Mesothelial cell of epicardium (in vitro differentiated cells): ENCODE measurements at places on chromosomes 1 and 21. TPM values are rescaled to one million over a fixed set of nuclear protein-coding genes. Genes with fewer than 3 reads are reported as not detected.

DNA sequence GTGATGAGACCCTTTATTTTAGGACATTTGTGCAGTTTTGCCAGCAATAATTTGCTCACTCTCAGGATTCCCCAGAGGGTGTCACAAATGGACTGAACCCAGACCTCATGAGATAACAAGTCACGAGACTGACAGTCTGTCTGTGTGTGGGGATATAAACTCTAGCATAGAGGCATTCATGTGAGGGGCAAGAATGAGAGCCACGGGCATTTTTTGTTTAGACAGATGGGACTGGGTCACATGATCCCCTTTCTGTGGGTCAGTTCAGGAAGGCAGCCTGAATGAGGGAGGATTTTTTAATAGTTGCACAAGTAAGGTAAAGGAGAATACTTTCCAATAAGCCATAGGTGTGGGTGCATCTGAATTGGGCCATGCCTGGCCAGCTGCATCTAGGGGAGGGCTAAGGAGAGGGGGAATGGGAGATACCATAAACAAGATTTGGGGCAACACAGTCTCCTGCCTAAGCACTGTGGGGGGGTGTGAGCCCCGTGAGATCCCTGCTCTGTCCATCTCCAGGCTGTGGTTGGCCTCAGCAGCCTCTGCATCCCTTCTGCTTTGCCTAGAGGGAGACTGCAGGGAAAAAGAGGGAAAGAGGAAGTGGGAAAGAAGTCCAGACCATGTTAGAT is 66.6 kb downstream of the NAV1 start:
- no peak for DNase-seq

- DNase-seq: no peak
These were observed 98.4 kb upstream of the LYPLAL1 start for GRCh38 chr1:219075121-219075879.

DNA sequence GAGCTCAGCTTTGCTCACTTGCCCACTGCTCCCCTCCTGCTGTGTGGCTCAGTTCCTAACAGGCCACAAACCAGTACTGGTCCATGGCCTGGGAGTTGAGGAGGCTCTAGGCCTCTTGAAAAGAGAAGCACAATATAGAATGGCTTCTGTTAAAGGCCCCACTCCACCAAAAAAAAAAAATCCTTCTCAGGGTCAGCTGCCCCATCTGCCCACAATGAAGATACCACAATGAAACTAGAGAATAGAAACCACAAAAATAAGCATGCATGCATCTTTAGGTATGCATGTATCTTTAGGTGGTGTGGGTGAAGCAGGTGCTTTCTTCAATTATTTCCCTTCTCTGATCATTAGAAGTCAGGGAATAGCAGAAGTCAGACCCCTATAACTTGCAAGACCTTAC is 620.4 kb upstream of the BEND5 start:
- DNase-seq: no peak

DNA sequence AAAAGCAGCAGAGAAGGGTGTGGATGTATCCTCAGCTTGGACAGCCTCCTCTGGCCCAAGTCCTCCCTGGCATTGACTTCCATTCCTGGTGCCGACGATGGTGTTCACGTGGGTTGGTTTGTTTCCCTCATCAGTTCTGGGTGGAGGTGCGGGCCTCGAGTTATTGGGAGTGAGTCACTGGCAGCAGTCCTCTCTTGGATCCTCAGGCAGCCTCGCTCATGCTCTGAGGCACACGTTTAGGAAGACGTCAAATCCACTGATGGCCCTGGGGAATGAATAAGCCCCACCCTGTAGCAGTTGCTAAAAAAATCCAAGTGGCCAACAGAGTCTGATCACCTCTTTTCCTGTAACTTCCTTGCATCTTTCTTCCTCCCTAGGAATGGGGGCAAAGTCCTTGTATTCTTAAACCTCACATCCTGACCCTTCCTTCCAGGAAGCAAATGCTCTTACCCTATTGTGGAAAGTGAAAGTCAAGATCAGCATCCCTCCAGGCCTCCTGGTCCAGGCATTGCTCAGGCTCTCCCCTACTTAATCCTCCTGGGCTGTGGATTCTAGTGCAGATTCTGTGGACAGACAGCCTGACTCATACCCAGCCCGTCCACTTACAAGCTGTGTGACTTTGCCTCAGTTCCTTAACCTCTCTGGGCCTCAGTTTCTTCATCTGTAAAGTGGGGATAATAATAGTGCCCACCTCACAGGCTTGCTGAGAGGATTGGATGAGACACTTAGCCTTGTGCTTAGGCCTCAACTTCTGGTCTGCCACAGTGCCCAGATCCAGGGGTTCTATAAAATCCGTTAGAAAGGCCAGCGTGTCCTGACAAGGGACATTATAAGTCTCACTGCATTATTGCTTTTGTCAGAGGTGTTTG is 111.1 kb downstream of the TLR5 start:
- DNase-seq: no peak

DNA sequence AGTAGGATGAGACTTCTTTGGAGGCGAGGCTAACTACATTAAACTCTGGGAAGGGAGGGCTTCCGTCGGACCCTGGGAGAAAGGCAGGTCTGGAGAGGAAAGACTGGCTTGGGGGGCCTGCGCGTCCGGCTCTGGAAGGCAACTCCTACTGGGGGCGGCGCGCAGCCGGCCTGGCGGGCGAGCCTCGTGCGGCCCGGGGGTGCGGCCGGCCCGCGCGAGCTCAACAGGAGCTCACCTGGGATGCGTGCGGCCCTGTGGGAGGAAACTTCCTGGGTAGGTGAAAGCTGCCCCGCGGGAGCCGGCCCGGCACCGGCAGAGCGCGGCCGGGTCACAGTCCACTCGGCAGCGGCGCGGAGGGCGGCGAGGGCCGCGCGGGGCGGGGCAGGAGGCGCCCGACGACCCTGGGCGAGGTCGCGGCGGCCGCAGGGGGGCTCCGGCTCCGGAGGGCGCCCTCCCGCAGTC is 449 bp downstream of the EPS15 start:
- DNase-seq: peak; percentile 65

DNA sequence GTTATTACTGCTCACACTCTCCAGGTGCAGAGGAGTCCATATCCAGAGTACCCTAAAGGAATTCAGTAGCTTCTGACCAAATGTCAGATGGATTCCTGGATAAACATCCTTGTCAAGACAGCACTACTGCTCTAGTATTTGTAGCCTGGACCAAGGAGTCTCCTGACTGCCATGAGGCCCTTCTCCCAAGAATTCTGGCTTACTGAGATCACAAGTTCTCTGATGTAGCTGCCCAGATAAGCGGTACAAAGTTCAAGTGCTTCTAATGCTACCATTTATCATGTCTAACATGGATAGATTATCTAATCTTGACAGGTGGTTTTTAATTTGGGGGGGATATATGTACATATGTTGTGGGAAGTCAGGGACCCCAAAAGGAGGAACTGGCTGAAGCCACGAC is 196.6 kb upstream of the HMCN1 start:
- DNase-seq: no peak

DNA sequence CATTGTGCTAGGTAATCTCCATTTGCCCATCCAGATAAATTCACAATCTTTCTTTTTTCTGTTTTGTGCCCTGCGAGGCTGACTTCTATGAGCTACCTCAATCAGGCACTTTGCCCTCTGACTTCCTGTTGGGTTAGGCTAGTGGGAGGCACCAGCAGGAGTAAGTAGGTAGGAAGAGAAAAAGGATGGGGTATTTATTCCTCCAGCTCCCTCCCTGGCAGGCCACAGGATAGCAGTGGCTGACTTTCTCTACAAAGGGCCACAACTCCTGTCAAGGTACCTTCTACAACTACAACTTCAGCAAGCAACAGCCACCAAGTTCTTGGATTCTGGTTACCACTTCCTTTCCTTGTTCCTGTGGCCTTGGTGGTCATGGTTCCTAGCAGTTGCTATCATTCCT is 18.8 kb upstream of the GORAB start:
- DNase-seq: no peak

DNA sequence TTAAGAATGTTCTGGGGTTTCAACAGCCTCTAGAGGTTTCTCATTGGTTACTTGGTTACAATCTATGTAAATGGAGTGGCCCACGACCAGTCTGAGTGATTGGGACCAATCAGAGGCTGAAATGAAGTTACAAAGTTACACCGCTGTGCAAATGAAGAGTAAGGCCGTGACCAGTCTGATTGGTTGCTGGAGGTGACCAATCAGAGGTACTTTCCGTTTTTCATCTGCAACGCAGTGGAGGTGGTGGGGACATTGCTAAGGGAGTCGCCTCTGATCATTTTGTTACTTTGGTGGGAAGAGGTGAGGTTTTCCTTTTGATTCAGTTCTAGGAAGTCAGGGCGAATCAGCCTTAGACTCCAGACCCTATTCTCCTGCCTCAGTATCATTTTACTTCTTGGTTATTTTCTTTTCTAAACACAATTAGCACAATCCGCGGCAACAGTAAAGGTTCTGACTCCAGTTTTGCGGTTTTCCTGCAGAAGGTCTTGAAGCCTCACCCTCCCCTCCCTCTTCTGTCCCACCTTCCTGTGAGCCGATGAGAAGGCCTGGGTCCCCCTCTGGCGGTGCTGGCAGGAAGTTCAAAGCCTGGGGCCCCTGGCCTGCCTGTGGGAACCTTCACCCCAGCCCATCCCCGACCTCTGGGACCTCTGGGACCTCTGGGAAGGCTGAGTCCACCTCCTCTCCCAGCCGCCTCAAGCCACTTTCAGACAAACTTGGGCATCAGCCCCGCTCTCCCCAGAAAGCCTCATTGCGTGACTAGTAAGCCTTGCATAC is 38.7 kb upstream of the TTC34 start:
- no peak for DNase-seq

GRCh38 chr1:167447521-167448136 is 70.7 kb downstream of the CD247 start:
- no peak for DNase-seq

- no peak for DNase-seq
These were observed 3.3 kb downstream of the URB1 start for GRCh38 chr21:32389337-32390015.

DNA sequence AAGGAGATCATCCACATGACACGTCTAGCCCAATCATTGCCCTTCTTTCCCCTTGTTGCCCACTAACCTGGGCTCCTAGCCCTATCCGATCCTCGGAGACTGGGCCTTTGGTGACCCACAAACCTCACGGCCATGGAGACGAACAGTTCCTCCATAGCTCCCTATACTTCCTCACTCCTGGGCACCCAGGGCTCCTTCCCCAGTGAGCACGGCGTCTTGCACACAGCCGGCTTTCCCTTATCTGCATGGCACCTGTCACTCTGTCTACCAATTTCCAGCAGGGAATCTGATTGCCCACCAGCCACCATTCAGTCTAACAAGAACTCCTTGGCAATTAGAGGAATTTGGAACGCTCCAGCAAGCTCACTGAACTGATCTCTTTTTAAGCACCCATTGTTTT is 3.1 kb downstream of the GNG4 start:
- no peak for DNase-seq

Gene DYNLT5
- total RNA-seq: 0.36 to 0.71 TPM (median 0.67 TPM) in 3 replicates

Gene ADSS2
- total RNA-seq: 50.7 to 52.6 TPM (median 52.4 TPM) in 3 replicates

Gene TTC4
- 20.2 to 23.0 TPM (median 20.5 TPM) in 3 replicates for total RNA-seq
